ENCODE measurements at places on chromosomes 7 and 10. TPM values are rescaled to one million over a fixed set of nuclear protein-coding genes. Genes with fewer than 3 reads are reported as not detected.
A peak's percentile ranks its signal among the peaks of the same experiment; 100 is the strongest.

DNA sequence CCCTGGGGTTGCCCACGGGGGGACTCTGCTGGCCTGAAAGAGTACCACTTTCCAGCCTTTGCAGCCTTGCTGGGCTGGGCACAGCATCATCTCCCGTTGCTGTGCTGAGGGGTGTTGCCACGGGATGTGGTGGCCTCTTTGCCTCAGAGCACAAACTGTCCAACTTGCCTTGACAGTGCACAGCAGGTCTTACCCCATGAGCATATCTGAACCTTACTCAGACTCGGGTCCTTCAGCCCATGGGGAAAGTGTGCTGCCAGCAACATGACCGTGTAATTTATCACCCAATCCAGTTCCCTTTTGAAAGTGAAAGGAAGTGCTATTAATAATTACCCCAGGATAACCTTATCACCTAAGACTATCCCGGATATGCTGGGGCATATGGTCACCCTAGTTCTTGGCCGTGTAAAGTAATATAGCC is 46.8 kb downstream of the TBXAS1 start:
- DNase-seq, result peak; percentile 70

GRCh38 chr7:42471573-42472174 is 234.7 kb upstream of the GLI3 start:
- DNase-seq, result no peak

- no peak for DNase-seq
Measured at GRCh38 chr7:80875537-80876120, 43.2 kb downstream of the SEMA3C start.

DNA sequence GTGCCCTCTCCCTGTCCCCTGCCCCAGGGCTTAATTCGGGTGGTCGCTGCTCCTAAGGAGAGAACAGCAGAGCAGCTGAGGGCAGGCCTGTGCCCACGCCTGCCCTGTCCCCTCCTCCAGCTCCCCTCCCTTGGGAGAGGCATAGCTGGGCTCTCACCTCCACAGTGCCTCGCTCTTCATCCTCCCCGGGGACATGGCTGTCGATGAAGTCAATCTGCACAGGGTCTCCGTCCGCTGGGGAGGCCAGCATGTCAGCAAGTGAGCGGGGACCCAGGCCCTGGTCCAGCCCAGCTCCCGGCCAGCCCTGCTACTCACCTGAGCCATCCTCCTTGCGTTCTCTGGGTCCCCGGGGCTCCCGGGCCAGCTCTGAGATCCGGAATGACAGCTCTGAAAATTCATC is 3.8 kb upstream of the SAP25 start:
- DNase-seq, result no peak

Gene ACHE
- polyA plus RNA-seq, result 7.4 TPM

DNA sequence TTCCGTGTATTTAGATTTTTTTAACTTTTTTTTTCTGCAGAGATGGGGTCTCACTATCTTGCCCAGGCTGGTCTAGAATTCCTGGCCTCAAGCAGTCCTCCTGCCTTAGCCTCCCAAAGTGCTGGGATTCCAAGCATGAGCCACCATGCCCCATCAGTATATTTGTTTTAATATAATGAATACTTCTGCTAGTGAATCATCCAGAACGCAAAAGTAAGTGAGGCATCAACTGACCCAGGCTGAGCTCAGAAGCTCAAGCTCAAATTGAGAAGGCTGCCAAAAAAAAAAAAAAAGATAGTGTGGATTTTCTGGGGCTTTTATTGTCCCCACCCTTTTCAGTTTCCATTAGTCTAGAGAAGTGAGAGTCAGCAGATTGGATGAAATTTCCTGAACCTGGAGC is 39.0 kb upstream of the TECTB start:
- no peak for DNase-seq

- no peak for DNase-seq
Measured at GRCh38 chr10:34340934-34341333, 474.2 kb downstream of the PARD3 start.

DNA sequence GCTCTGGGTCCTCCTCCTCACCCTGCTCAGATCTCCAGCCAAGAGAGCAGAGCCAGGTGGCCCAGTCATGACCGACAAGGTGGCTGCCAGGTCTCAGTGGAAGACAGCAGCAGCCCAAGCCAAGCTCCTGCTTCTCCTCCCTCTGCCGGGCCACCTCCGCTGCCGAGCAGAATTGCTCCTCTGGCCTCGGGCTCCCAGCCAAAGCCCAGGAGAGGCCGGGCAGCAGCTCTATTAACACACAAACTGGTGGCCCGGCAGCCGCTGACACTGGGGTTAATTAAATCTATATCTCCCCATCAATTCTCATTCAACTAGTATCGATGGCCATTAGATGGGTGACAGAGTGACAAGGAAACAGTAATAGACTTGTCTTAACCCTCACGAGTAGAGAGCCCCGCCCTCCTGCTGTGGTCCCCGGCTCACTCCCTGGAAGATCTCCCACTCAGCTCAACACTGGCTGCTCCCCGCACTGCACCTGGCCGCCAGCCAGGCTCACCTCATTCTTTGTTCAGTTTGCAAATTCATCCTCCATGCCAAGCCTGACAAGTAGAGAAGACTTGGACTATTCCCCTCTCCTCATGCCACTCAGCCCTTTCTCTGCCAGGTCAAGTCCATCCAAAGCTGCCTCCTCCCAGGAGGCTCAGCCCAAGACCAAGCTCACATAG is 74.1 kb upstream of the UNC5B start:
- no peak for DNase-seq

GRCh38 chr7:1673581-1674118 is 3.6 kb downstream of the ELFN1 start:
- DNase-seq, result no peak

- DNase-seq, result no peak
Measured at GRCh38 chr10:27482984-27483956, 20.8 kb upstream of the RAB18 start.

DNA sequence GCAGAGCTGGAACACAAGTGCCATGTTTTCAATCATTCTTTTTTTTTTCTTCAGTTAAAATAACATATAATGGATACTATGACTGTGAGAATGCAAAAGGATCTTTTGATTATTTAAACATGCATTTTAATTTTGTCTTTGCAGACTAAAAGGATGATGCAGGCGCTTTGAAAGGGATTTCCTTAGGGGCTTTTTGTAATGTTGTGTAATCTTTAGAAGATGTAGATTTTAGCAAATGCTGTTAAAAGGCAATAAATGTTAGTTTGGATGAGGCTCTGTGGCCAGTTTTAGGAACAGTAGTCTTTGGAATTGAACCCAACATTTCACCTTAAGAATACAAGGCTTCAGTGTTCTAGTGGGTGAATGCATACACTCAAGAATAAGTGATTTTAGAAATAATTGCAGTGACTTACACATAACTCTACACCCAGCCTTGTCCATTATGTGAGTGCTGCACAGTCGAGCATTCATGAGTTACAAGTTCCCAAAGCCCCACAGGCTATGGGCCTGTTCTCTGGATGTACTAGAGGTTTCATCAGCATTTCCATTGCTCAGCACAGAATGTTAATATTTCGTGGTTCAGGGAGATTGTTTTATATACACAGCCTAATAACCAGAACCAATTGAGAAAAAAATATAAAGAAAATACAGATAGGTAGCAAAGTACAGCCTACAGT is 11.6 kb downstream of the PAPSS2 start:
- DNase-seq, result no peak

- no peak for DNase-seq
Measured at GRCh38 chr10:107611115-107611514, 446.6 kb upstream of the SORCS1 start.

DNA sequence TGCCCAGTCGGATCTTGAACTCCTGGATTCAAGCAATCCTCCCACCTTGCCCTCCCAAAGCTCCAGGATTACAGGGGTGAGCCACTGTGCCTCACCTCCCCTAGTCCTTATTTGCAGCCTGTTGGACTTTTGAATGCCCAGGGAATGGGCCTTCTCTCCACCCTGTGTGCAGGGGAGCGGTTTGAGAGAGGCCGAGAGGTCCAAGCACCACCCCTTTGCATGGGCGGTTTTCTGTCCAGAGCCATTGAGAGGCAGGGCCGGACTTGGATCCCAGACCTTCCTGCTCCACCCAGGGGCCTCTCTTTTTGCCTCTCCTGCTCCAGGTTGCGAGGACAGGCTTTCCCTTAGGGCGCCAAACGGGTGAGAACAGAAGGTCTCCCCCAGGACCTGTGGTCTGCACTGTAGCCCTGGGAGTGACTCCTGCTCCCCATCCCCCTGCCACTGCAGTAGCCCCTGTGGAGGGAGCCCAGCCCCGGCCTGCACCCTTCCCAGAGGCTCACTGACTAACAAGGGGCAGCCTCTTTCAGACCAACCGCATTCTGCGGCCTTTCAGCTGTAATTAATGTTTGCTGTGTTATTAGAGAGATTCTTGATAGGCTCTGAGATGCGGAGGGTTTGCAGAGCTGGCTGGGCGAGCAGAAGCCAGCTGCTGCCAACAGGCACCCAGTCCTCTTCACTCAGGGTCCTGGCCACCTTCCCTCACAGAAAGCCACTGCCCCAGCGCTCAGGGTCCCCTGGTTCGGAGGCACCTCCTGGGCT is 57.9 kb downstream of the ELFN1 start:
- DNase-seq, result no peak

DNA sequence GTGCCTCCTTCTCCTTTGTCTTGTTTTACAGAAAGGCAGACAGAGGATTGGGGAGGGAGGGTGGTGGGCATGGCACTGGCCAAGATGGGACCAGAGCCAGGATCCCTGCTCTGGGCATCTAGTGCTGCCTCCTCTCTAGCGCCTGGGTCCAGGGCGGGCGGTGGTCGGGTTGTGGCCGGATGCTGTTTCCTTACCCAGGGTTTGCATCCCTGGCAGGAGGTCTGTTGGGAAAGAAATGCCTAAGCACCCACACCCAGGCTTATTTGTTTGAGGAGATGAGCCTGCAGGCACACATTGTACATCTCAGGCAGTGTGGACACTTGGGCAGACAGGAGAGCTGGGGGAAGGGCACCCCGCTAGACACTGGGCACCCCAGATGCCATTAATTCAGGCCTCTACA is 102.3 kb upstream of the PCBD1 start:
- DNase-seq, result no peak

DNA sequence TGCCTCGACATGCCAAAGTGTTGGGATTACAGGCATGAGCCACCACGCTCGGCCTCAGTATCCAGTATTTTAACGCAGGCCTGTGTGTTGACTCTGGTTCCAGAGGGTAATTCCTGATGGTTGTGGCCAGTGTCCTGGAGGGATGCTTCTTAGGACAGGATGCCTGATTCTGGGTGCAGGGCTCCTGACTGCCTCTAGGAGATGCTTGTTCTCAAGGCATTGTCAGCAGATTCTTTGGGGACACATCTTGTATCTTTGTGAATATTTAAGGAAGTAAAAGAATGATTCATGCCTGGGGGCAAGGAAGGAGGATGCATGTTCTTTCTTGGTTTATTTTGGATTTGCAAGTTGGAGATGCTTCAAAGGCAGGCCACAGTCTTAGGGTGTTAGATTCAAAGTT is 2.2 kb downstream of the ZDHHC4 start:
- no peak for DNase-seq

GRCh38 chr10:114044247-114045135 is 825 bp downstream of the ADRB1 start:
- no peak for DNase-seq

Gene SPDYE2
- 3.2 TPM for polyA plus RNA-seq

DNA sequence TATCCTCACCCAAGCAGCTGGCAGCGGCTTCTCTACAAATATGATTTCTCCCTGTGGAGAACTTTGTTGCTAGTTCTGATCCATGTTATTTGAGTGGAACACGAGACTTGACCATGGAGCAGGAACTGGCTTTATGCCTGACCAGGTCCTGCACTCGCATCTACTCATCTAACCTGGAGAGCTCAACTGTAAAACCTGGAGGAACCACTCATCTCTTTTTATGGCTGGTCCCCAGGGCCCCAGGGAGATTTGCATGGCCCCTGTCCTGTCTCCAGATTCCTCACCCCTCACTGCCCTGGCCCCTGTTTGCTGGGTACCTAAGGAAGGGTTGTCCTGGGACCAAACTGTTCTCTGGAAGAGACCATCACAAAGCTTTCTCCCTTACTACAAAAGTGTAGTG is 16.0 kb downstream of the TCAF1 start:
- DNase-seq, result no peak

- no peak for DNase-seq
Measured at GRCh38 chr10:71722849-71723248, 3.3 kb upstream of the C10orf105 start.

- DNase-seq, result peak; percentile 30
Measured at GRCh38 chr7:149773446-149774236, at the start of gene ZNF467. TSS of gene ZNF467 (minus strand) at chr7:149773588. CDS start at chr7:149771032, 2,556 bp downstream.

GRCh38 chr7:91800389-91800788 is 80.1 kb downstream of the MTERF1 start:
- no peak for DNase-seq

Gene MYL10
- polyA plus RNA-seq, result not detected

Gene SHH
- polyA plus RNA-seq, result 7.5 TPM

Gene FEZF1
- not detected for polyA plus RNA-seq

Gene EPDR1
- polyA plus RNA-seq, result 5.8 TPM

DNA sequence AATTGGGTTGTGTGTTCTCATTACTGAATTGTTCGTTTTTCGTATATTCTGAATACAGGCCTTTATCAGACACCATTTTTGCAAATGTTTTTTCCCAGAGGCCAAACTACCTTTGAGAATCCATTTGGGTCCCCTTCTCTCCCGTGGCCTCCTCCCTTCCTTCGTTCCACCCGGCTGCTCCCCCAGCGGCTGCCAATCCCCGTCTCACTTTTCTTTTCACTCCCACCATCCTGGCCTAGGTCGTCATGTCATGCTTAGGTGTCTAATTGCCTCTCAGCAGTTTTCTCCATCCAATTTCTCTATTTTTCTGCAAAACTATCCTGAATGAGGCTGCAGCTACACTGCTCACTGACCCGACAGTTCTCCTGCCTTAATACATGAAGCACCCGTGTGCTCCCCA is 17.9 kb downstream of the PITRM1 start:
- DNase-seq, result no peak

GRCh38 chr7:95549818-95550529 is 46.3 kb downstream of the PDK4 start:
- DNase-seq, result peak; percentile 90

DNA sequence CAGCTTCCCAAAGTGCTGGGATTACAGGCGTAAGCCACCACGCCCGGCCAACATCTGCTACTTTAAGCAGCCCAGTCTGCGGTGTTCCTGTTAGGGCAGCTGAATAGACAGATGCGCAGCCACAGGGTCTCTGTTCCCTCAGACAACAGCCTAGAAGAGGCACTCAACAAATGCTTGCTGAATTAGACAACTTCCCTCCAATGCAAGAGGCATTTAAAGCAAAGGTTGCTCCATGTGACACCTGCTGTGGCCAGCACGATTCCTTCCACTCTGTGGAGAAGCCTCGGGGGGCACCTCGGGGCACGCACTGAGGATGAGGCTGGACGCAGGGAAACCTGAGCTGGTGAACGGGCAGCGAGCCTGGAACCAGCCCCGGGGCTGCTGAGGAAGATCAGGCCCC is 237.8 kb downstream of the MAD1L1 start:
- no peak for DNase-seq

DNA sequence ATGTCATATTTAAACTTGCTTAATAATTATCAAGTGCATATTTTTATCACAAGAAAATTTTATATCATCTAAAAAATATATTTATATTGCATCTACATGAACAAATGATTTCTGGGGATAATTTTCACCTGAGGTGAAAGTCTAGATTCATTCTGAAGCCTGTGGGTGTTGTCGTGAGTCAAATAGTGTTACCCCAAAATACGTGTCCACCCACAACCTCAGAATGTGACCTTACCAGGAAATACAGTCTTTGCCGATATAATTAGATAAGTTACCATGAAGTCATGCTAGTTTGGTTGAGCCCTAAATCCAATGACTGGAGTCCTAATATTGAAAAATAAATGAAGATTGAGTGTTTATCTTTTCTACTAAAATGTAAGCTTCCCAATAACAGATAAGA is 203.0 kb upstream of the MDFIC start:
- no peak for DNase-seq

- DNase-seq, result no peak
Measured at GRCh38 chr10:131961777-131962662, 19.7 kb downstream of the BNIP3 start.

GRCh38 chr10:82294874-82295378 is 419.9 kb downstream of the NRG3 start:
- no peak for DNase-seq

All from large intestine (tissue), 12 donors.